Chondrocyte (in vitro differentiated cells): ENCODE measurements at places on chromosomes 2 and 18. TPM values are rescaled to one million over a fixed set of nuclear protein-coding genes. Genes with fewer than 3 reads are reported as not detected.

DNA sequence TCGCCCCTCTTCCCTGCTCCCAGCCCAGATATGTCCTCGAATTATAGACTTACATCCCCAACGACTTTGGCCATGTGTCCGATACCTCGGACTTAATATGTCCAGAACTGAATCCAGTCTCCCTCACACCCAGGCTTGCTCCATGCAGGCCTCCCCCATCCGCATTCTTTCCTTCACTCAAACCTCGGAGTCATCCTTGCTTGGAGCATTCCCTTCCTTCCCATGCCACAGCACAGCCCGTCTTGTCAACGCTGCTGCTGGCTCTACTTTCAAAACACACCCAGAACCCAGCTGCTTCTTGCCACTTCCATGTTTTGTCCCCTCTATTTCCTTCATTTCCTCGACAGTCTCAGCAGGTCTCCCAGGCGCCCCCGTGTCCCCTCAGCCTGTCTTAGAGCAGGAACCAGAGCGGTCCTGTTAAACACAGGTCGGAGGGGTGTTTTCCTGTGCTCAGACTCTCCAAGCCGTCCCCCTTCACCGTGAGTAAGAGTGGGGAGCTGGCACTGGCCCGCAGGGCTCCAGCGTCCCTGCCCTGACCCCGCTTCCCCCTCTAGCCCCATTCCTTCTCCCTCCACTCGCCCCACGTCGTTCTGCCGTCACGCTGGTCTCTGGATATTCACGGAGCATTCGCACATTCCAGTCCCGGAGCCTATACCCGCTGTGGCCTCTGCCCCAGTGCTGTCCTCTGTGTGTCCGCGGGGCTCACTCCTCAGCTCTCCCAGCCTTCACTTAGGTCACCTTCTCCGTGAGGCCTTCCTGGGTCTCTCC is 54.4 kb downstream of the VAPA start:
- peaks cover 22% of the 10 kb centered on the region for H3K4me1 ChIP-seq
- peaks cover 2% of the 10 kb centered on the region for H3K36me3 ChIP-seq
- H3K27ac ChIP-seq, result no peak overlapping the region
- H3K4me3 ChIP-seq, result no peak overlapping the region
- no peak for DNase-seq

DNA sequence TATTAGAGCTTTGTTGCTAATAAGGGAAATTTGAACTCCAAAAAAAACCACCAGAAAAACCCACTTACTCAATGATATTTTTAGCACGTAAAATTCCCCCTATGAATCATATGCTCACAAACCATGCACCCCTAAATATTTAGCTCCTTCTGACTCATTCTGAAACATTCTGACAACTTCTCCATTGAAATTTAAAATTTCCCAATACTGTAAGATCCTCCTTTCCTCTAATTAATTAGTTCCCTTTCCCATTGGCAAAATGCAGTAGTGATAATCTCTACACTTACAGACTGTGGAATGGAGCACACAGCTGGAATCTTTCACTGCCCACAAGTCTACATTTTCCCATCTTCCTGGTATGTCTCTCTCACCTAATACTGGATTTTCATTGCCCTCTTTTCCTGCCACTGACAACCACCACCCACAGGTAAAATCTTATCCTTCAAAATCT is 215.8 kb upstream of the ACVR2A start:
- H3K27ac ChIP-seq, result no peak overlapping the region
- H3K27me3 ChIP-seq, result no peaks in the 10 kb centered on the region
- no peaks in the 10 kb centered on the region for H3K36me3 ChIP-seq
- H3K4me3 ChIP-seq, result no peak overlapping the region
- no peak for DNase-seq

- H3K36me3 ChIP-seq, result no peaks in the 10 kb centered on the region
- DNase-seq, result no peak
- H3K4me3 ChIP-seq, result no peak overlapping the region
- no peak overlapping the region for H3K27ac ChIP-seq
Measured at GRCh38 chr18:75341267-75341666, 86.2 kb downstream of the SMIM21 start.

ALLC gene
- not detected in 3 replicates for total RNA-seq

L3MBTL4 gene
- 0.41 to 1.9 TPM (median 1.0 TPM) in 3 replicates for total RNA-seq

SLC30A3 gene
- 0.17 to 0.31 TPM in 2 of 3 replicates, not detected in the other for total RNA-seq
